ENCODE measurements at places on chromosomes 11 and 22. TPM values are rescaled to one million over a fixed set of nuclear protein-coding genes. Genes with fewer than 3 reads are reported as not detected.

UCP3 gene
- 0.32 TPM for total RNA-seq

GRAP2 gene
- total RNA-seq = not detected

TRIM66 gene
- 1.8 TPM for total RNA-seq

PRG2 gene
- total RNA-seq = not detected

APOL5 gene
- total RNA-seq = not detected

CYP2D6 gene
- not detected for total RNA-seq

C11orf65 gene
- total RNA-seq = not detected

OR6T1 gene
- total RNA-seq = not detected

ZC3H12C gene
- total RNA-seq = 15.0 TPM

All from epithelial cell of umbilical artery (primary cell).